Neural crest cell (in vitro differentiated cells): ENCODE measurements at places on chromosomes 3 and 15. TPM values are rescaled to one million over a fixed set of nuclear protein-coding genes. Genes with fewer than 3 reads are reported as not detected.
A peak's percentile ranks its signal among the peaks of the same experiment; 100 is the strongest.

The ARL6IP5 gene
- 59.2 and 59.9 TPM in 2 replicates for total RNA-seq

The ELL3 gene
- total RNA-seq: 1.3 and 2.7 TPM in 2 replicates

The GP9 gene
- not detected in 2 replicates for total RNA-seq

The FILIP1L gene
- total RNA-seq: 9.8 TPM in 2 replicates

The CCDC39 gene
- 0.07 TPM in 1 of 2 replicates, not detected in the other for total RNA-seq

The CHRNA3 gene
- total RNA-seq: 3.8 and 5.1 TPM in 2 replicates

The GOLGA8M gene
- total RNA-seq: 0.40 and 0.82 TPM in 2 replicates

The SERPINI1 gene
- 1.0 TPM in 2 replicates for total RNA-seq

DNA sequence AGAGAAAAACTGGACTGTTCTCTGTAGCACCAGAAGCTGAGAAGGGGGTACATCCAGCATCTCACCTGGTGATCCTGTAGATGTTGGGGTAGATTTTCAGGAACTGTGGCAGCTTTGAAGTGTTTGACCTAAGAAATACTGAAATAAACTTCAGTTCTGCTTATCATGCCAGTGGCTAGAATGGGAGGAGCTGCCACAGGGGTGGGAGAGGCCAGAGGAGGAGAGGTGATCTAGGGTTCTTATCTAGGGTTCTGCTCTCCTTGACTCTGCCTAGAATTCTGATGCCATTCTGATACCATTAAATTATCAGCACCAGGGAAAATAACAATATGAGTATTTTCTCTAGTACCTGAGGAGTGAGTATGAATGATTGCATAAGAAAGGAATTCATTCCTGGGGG lies 10.2 kb upstream of the CPOX start:
- no peak for DNase-seq

DNA sequence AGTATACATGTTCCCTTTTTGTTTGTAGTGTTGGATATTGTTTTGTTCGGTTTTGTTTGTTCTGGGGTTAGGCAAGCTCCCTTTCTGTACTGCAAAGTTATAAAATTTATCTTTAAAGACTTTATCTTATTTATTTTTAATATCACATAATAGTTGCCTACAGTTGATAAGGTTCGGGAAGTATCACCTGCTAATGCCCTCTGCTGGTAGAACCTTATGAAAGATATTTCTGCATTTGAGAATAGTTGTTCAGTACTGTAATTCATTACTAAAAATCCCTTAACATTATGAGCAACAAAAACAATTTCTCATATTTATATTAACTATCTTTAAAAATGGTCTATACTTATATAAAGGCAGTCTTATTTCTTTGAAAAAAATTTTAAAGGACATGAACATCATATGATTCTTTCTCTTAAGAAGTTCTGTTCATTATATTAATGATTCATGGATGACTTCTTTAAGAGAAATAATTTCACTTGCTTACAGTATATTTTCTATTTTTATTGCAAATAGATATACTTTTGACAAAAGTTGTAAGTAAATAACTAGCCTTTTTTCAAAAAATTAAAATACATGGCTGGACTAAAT lies 1126.8 kb downstream of the SI start:
- no peak for DNase-seq

DNA sequence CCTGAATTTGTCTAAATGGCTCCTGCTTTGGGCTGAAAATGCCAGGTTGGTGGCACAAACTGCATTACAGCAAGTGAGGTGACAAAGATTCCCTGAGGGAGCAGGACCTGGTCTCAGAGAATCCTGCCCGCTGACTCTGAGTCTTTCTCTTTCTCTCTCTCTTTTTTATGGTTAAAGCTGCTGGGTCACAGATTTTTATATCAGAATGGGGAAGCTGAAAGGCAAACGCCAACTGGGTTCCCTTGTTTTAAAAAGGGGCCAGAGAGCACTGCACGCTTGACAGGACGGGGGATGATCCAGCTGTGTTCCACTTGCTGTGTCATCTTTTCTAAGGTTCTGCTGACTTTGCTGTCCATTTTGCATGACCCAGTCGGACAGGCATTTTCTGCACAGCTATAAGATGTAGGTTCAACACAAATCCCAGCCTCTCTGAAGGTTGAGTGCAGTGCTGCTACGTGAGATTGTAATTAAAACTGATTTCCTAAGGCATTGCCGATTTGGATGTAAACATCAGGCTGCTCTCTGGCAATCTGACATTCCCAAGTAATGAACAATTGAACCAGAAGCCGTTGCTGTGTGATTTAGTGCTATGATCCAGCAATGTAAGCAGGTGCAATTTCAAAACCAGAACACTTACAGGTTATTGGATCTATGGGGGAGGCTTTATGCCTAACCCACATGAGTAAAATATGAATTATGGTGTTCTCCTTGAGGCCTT lies 25.8 kb downstream of the ARHGEF3 start:
- DNase-seq: no peak

DNA sequence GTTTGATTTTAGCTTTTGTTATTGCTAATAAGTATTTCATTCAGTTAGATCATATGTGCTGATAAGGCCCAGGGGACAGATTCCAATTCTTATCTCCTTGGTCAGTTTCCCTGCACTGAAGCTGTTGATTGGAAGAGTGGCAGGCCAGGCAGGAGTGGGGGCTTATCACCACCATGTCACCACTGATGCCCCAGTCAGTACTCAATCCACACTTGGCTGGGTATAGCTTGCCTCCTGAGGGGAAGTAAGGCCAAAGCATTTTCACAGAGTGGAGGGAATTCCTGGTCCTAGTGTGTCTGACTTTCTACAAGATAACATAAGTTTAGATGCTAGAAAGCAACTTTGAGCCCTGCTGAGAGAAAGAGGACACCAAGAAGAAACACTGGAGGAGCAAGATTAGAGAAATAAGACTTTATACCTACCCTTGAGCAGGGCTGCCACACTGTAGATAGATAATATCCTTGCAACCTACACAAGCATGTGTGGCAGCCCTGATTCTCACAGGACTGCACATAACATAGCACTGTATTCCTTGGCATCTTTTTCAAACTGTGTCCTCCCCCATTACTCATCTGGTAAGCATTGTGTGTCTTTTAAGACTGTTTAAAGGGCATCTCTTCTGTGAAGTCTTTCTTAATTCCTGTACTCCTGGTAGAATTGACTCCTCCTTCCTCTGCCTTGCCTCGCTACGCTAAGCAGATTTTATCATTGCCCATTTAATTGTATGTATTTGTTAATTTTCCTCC lies 24.3 kb downstream of the OXNAD1 start:
- no peak for DNase-seq

DNA sequence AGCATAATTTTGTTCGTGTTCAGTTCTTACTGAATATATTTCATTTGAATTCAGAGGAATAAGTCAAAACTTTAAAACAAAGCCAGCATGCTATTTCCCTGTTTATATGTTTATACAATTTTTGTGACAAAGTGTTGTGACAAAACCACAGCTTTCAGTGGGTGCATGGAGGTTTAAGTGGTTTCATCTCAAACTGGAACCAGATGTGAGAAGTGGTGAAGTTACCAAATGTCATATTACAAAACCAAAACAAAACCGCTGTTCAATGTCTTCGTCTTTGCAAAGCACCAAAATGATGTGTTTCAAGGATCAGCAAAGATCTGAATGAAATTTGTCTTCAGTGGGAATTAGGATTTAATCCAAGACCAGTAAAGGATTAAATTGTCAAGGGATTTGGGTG lies 59.3 kb upstream of the OSTN start:
- no peak for DNase-seq

DNA sequence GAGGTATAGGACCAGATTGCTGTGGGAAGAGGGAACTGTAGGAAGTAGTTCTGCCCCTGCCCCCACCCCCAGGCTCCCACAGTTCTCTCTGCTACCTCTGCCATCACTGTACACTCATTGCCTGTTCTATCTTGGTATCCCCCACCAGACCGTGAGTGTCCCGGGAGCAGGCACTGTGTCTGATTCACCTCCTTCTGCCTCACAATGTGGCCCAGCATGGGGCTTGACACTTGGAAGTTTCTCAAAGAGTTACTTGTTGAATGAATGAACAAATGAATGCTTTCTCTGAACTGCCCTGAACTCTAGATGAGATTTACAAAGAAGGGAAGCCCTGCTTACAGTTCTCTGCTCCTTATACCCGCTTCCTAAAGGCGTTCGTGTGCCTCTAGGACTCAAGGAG lies 27.1 kb upstream of the PIK3CB start:
- peak; percentile 18 for DNase-seq

GRCh38 chr3:88462230-88462629 lies 312.5 kb downstream of the C3orf38 start:
- DNase-seq: no peak

GRCh38 chr15:89335298-89336041 lies 846 bp upstream of the POLG start:
- DNase-seq: no peak

DNA sequence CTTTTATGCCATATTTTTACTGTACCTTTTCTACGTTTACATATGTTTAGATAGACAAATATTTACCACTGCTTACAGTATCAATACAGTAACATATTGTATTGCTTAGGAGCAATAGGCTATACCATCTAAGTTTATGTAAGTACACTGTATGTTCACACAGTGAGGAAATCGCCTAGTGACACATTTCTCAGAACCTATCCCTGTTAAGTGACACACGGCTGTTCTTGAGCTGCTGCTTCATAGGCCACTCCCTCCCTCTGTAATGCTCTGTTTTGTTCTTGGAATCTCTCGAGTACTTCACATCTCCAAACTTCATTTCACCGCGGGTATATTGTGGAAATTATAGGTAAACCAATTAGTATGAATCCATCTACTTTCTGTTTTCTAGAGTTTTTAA lies 13.4 kb upstream of the SELENOT start:
- no peak for DNase-seq

DNA sequence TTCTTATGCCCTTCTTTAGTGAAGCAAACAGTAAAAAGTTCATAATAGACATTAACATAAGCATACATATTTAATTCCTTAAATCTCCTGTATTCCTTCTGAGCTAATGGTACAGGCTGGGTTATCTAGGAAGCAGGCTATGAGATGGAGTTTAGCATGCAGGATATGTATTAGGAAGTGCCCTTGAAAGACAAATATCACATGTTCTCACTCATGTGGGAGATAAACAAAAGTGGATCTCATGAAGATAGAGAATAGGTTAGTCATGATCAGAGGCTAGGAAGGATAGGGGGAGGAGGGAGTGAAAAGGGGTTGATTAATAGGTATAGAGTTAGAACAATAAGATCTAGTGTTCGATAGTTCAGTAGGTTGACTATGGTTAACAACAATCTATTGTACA lies 105.4 kb downstream of the CLASP2 start:
- no peak for DNase-seq
